ENCODE measurements at places on chromosomes 4 and X.

GRCh38 chr4:2878346-2878745 is 34.7 kb downstream of the ADD1 start:
- no peak for DNase-seq

GRCh38 chr4:15488658-15489470 is 19.2 kb downstream of the CC2D2A start:
- no peak for DNase-seq

- DNase-seq, result no peak
Observed at GRCh38 chr4:181770971-181771370, 472.2 kb upstream of the TENM3 start.

DNA sequence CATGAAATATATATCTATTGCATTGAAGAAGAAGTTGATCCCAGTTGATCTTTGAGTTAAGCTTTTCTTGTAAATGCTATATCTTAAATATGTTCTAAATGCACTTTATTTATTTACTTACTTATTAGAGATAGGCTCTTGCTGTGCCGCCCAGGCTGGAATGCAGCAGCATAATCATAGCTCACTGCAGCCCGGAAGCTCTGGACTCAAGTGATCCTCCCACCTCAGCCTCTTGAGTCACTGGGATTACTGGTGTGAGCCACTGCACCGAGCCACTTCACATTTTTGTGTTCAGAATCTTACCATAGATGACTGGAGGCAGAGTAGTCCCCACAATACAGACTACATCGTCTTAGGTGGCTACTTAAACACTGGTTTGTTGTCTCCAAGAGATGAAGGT is 324.3 kb upstream of the SLIT2 start:
- DNase-seq, result no peak

DNA sequence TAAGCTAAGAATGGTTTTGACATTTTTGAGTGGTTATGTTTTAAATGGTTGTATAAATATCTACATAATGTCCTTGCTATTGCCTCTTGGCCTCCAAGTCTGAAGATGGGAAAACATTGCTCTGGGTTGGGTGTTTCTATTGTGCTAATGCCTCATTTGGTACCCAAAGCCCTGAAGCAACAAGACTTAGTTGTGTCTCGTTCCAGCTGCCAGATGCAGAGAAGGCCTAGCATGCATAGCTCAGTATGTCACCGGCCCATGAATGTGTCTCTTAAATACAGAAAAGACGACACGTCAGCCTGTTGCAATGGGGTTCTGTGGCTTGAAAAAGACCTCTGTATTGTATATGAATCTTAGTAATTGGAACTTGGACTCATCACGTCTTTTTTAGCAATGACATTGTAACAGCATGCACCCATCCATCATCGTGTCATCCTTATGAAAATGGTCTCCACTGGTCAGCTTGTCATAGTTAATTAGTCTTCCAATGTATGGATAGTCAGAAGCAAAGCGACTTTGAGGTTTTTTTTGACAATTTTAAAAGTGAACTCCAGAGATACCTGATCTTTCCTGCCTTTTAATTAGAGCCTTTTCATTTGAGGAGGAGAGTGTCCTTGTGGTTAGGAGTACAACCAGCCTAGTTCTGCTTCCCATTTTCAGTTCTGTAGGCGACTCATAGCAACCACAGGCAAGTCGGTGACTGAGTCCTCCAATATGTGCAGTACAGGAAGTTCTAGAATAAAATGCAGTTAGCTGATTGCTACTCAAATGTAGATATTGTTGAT is 126.4 kb upstream of the GATB start:
- DNase-seq, result no peak

Measured in SK-MEL-5 (cell line).